CD8-positive, alpha-beta memory T cell (primary cell): ENCODE measurements at places on chromosomes 5 and 9. TPM values are rescaled to one million over a fixed set of nuclear protein-coding genes. Genes with fewer than 3 reads are reported as not detected.

DNA sequence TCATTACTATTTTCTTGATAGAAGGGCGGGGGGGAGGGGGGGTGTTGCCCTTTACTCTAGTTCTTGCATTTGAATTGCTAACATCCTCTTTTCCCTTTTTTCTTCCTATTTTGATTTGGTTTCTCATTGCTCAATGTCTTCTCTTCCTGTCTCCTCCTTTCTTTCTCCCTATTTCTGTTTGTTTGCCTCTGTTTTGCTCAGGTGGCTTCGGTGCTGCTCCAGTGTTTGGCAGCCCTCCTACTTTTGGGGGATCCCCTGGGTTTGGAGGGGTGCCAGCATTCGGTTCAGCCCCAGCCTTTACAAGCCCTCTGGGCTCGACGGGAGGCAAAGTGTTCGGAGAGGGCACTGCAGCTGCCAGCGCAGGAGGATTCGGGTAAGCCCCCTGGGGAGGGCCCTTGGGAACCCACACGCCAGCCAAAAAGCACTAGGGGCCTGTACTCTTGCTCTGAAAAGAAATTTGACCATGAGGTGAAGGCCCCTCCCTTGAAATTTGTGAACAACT lies 48.3 kb downstream of the FAM78A start:
- DNase-seq: no peak

- no peak for DNase-seq
These were observed 439.3 kb downstream of the DTWD2 start for GRCh38 chr5:118548761-118549720.

The AFAP1L1 gene
- 0.18 TPM for total RNA-seq

The TMEM174 gene
- total RNA-seq: not detected

The GALT gene
- 43.0 TPM for total RNA-seq

The LIX1 gene
- not detected for total RNA-seq
